Spinal cord (tissue), 10 donors: ENCODE measurements at places on chromosomes 12 and 14. TPM values are rescaled to one million over a fixed set of nuclear protein-coding genes. Genes with fewer than 3 reads are reported as not detected.

The FAIM2 gene
- 188 TPM for polyA plus RNA-seq

The APPL2 gene
- polyA plus RNA-seq, result 79.6 TPM

The ARHGEF40 gene
- polyA plus RNA-seq, result 98.9 TPM

The RIMBP2 gene
- polyA plus RNA-seq, result 37.3 TPM

The LRTM2 gene
- polyA plus RNA-seq, result 7.4 TPM

The TMEM260 gene
- polyA plus RNA-seq, result 18.2 TPM

The MIP gene
- polyA plus RNA-seq, result 0.60 TPM

The ANO4 gene
- polyA plus RNA-seq, result 25.0 TPM
